Dermis blood vessel endothelial cell (primary cell): ENCODE measurements at places on chromosomes 11 and 22. TPM values are rescaled to one million over a fixed set of nuclear protein-coding genes. Genes with fewer than 3 reads are reported as not detected.

The GPR83 gene
- not detected in 2 replicates for total RNA-seq

The SLCO2B1 gene
- 3.7 and 7.8 TPM in 2 replicates for total RNA-seq

The TRAF6 gene
- 10.7 and 13.6 TPM in 2 replicates for total RNA-seq

The CCS gene
- 27.2 and 33.5 TPM in 2 replicates for total RNA-seq

The ASCL2 gene
- not detected in 2 replicates for total RNA-seq

The BATF2 gene
- 0.34 and 1.1 TPM in 2 replicates for total RNA-seq

DNA sequence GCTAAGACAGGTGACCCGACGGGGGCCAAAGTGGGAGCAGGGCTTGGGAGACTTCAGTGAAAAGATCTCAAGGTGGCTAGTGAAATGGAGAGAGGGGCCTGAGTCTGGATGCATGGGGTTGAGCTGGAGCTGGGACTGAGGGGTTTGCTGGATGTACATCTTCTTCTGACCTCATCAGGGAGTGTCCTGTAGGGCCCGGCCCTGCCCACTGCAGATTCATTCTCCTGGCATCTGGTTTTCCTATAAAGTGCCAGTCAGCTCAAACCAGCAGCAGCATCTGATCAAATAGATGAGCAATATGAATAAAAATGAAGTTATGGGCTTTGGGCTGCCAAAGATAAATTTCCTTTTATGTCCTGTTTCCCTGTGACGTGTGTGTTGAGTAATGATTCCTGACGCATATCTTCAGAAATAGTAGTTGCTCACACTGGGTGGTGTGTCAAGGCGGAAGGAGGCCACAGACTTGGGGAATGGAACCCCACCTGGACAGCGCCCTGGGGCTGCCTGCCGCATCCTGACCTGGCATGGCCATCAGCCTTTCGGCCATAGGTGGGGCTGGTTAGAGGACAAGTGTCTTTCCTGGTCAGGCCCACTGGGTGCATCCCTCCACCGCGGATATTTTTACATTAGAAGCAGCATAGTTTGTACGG, 135.4 kb downstream of the OSBP2 start:
- peak; percentile 92 for DNase-seq

- peak; percentile 55 for DNase-seq
Observed at GRCh38 chr11:78365381-78365792, 52.2 kb downstream of the GAB2 start.

DNA sequence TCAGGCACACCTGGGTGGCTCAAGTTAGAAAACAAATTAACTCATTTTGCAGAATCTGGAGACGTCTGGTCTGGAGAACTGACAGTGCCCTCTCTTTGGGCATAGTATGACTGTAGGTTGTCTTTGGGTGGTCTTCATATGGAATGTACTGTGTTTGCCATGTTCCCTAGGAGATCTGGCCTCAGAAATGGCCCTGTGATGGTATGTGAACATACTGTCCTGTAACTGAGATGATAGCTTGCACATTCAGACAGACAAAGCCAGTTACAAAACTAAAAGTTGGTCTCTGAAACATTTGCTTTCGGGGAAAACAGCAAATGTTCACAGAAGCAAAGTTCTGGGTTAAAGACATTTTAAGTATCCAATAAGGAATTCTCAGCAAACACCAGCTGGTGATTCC, 29.7 kb downstream of the CD44 start:
- DNase-seq, result no peak

GRCh38 chr22:20380486-20380885, 13.5 kb upstream of the ZNF74 start:
- no peak for DNase-seq

DNA sequence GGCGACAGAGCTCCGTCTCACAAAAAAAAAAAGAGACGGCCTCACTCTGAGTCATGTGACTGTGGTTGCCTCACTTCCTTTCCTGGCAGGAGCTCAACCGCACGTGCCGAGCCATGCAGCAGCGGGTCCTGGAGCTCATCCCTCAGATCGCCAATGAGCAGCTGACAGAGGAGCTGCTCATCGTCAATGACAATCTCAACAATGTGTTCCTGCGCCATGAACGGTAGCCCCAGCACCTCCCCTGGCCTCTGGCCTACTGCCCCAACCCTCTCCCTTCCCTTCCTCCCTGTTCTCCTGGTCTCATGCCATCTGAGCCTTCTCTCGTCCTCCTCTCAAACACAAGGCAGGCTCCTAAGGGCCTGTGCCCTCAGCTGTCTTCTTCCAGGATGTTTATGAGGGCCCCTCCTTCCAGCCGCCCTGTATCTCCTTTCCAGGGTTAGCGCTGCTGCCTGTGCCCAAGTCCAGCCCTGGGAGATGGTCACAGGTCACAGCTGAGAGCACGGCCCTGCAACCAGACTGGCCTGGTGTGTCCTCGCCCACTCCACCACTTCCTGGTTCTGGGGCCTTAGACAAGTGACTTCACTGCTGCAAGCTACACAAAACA, 30.7 kb downstream of the TOM1 start:
- peak; percentile 87 for DNase-seq

DNA sequence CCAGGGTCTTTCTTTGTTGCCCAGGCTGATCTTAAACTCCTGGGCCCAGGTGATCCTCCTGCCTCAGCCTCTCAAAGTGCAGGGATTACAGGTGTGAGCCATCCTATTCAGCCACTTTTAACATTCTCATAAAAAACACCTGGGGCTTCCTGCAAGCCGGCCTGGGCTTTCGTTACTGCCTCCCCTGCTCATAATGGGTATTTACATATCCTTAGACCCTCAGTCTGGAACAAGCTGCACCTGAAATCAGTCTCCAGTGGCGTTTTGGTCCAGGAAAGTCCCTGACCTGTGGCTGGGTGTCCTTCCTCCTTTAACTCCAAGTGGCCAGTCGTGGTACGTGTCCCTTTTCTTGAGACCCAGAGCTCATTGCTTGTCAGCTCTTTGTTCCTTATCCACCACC, 320.7 kb downstream of the TMEM135 start:
- no peak for DNase-seq

DNA sequence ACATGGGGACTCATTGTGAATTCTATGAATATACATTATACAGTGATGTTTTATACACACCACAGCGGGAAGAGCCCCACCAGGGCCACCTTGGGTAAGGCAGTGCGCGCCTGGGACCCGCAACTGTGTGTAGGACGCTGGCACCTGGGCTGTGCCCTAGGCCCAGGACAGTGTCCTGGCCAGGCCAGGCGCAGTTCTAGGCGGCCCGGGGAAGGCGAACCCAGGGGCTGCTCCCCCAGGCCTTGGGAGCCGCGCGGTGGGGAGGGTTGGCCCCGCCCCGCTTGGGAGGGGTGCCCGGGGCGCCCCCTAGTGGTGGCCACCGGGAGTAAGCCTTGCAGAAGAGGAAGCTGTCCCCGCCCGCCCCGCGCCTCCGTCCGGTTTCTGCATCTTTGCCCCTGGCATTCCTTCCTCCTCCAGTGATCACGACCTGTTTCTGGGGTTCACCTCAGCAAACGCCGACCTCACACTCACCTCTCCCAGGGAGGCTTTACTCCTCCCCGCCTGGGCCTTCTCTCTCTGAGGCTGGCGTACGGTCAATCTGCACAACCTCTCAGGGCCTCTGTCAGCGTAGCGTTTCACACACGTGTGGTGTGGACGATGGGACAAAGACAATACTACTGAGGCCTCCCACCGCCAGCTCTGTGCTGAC, 9.5 kb upstream of the EHD1 start:
- peak; percentile 78 for DNase-seq

DNA sequence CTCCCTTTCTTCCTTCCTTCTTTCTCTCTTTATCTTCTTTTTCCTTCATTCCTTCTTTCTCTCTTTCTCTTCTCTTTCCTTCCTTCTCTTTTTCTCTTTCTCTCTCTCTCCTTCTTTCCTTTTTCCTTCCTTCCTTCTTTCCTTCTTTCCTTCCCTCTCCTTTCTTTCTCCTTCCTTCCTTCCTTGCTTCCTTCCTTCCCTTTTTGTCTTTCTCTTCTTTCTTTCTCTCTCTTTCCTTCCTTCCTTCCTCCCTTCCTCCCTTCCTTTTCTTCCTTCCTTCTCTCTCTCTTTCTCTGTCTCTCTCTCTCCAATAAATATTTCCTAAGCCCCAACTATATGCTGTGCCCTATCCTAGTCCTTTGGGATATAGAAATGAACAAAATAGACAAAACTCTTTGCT, 60.5 kb downstream of the CACNG2 start:
- no peak for DNase-seq

DNA sequence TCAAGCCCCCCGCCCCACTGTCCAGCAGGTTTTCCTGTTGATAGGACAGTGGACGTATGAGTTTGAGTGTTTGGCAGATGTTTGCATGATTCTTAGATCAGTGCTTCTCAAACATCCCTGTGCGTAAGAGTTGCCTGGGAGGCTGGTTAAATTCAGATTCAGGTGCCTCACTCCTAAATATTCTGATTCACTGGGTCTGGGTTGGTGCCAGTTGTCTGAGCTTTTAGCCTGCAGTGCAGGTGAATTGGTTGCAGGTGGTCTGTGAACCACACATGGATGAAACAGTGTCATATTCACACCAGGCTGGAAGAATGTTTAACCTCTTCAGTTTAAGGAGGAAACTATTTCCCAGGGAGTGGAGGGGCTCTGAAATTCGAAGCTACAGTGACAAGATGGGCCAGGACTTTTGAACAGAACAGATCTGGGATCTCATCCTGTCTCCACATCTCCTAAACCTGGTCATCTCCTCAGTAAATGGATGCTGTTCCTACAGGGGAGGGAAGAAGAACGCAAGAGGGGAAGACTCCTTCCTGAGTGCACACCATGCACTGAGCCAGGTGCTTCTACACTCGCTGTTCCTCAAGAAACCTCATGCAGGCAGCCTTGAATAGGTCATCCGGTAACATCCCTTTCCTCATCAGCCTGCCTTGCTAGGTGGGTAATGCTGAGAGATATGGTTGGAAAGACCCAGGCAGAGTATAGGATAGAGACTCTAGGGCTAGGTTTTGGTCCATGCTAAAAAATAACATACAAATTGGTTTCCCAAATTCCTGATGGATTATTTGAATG, 47.8 kb downstream of the TEAD1 start:
- DNase-seq, result no peak

- no peak for DNase-seq
Observed at GRCh38 chr11:35951680-35952079, 7.8 kb downstream of the LDLRAD3 start.

GRCh38 chr11:108734956-108735559, 70.2 kb downstream of the DDX10 start:
- peak; percentile 51 for DNase-seq

- peak; percentile 82 for DNase-seq
Observed at GRCh38 chr11:66388780-66389386, 17.3 kb upstream of the SLC29A2 start.

- no peak for DNase-seq
Observed at GRCh38 chr11:133520707-133521106, 11.6 kb downstream of the OPCML start.

DNA sequence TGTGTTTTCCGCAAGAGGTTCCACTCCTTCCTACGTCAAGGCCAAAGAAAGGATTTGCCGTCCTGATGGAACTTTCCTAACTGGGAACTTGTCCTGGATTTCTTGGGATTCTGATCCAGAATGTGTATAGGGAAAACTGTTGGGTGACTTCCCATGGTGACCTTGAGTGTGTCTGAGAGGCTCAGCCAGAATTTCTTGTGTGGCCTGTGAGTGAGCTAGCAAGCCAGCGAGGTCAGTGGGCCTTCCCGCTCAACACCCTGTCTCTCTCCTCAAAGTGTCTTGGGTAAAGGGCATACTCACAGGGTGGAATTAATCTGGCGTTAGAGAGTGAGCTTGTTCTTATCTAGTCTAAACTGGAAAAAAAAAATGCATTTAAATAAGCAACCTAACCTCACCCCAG, 20.4 kb downstream of the ZNRF3 start:
- DNase-seq, result no peak

DNA sequence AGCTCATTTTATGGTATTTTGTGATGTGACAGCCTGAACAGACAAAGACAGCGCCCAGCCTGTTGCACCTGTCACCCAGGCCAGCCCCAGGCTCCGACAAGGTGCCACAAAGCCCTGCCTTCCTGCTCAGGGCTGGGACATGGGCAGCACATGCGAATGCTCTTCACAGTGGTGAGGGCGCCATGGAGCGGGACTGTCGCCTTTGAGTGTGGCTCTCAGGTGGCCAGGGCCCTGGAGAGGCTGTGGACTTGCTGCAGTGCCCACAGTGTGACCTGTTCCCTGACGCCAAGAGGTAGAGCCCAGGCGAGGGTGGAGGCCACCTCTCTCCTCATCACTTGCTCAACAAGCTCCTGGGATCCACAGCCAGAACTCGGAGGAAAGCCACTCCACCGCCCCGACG, 346.3 kb downstream of the SHANK2 start:
- DNase-seq, result no peak
